ENCODE measurements at places on chromosomes 6 and 20. TPM values are rescaled to one million over a fixed set of nuclear protein-coding genes. Genes with fewer than 3 reads are reported as not detected.

Gene TPBG
- 17.2 TPM for polyA plus RNA-seq

Gene TFAP2C
- polyA plus RNA-seq = 0.88 TPM

Gene NRSN1
- polyA plus RNA-seq = 0.44 TPM

Gene SCUBE3
- polyA plus RNA-seq = 44.7 TPM

Gene NAPB
- polyA plus RNA-seq = 23.5 TPM

Gene PDYN
- polyA plus RNA-seq = 0.34 TPM

Gene MOG
- polyA plus RNA-seq = 0.51 TPM

Gene OVOL2
- polyA plus RNA-seq = 1.5 TPM

Gene MOXD1
- polyA plus RNA-seq = 201 TPM

Gene TUBB2B
- polyA plus RNA-seq = 113 TPM

Gene PACRG
- 14.8 TPM for polyA plus RNA-seq

Gene PLG
- 9.3 TPM for polyA plus RNA-seq

Gene FAM83B
- 11.2 TPM for polyA plus RNA-seq

Gene SLPI
- polyA plus RNA-seq = 0.28 TPM

Gene DNAAF9
- 24.9 TPM for polyA plus RNA-seq

Gene KCNQ5
- polyA plus RNA-seq = 0.31 TPM

Gene PTPRA
- 93.9 TPM for polyA plus RNA-seq

Gene LTB
- polyA plus RNA-seq = 1.8 TPM

Gene GJA10
- polyA plus RNA-seq = not detected

Gene SNAP25
- polyA plus RNA-seq = 6.7 TPM

Gene GJA1
- polyA plus RNA-seq = 51.7 TPM

Gene TSBP1
- polyA plus RNA-seq = 0.17 TPM

Gene AHI1
- polyA plus RNA-seq = 66.3 TPM

Measured in renal pelvis (tissue), 12 donors.